Uterine smooth muscle cell (primary cell): ENCODE measurements at places on chromosomes 13 and 19. TPM values are rescaled to one million over a fixed set of nuclear protein-coding genes. Genes with fewer than 3 reads are reported as not detected.

The ZNF99 gene
- total RNA-seq = under 0.01 TPM in 1 of 2 replicates, not detected in the other

The FAM216B gene
- not detected in 2 replicates for total RNA-seq

The CEACAM1 gene
- under 0.01 TPM in 1 of 2 replicates, not detected in the other for total RNA-seq

The IRGC gene
- total RNA-seq = not detected in 2 replicates

The IFI30 gene
- total RNA-seq = 0.87 and 2.3 TPM in 2 replicates

The AMH gene
- total RNA-seq = 0.66 and 1.6 TPM in 2 replicates

The TDRD12 gene
- total RNA-seq = 0.11 and 0.37 TPM in 2 replicates

The ADGRE3 gene
- total RNA-seq = under 0.01 TPM in 1 of 2 replicates, not detected in the other

The DCT gene
- total RNA-seq = under 0.01 and 0.12 TPM in 2 replicates

The GAPDHS gene
- not detected in 2 replicates for total RNA-seq

The THSD8 gene
- total RNA-seq = 0.22 TPM in 1 of 2 replicates, not detected in the other

The SMIM44 gene
- total RNA-seq = not detected in 2 replicates

The CRLF1 gene
- 0.11 and 1.00 TPM in 2 replicates for total RNA-seq

The PNMA8A gene
- total RNA-seq = 4.3 and 13.0 TPM in 2 replicates

The SMIM24 gene
- total RNA-seq = not detected in 2 replicates
